Adrenal gland (tissue), 19 donors: ENCODE measurements at places on chromosomes 16 and 17.
A peak's percentile ranks its signal among the peaks of the same experiment; 100 is the strongest.

DNA sequence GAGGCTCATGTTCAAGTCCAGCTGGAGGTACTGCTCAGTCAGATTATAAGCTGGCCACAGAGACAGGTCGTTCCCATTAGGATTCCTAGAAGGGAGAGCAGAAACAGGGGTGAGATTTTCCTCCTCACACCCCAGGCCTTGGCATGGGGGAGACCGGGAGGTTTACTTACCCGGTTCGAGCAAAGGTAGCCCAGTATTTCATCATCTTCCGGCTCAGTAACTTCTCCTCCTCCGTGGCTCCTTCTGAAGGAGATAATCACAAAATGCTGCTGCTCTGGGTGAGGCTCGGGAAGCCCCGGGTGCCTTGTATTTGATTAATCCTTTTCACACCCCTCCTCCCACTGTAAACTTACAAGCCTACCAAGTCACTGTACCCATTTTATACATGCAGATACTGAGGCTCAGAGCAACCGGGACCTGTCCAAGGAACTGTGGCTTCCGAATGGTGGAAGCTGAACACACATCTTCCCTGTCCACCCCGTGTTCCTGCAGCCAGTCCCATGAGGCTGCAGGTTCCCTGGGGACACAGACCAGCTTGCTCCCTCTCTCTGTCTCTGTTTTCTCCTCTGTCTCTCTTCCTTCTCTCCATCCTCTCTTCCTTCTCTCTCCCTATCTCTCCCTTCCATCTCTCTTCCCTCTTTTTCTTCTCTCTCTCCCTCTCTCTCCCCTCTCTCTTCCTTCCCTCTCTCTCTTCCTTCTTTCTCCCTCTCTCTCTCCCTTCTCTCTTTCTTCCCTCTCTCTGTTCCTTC lies 13.9 kb upstream of the CES1 start:
- no peak for DNase-seq

DNA sequence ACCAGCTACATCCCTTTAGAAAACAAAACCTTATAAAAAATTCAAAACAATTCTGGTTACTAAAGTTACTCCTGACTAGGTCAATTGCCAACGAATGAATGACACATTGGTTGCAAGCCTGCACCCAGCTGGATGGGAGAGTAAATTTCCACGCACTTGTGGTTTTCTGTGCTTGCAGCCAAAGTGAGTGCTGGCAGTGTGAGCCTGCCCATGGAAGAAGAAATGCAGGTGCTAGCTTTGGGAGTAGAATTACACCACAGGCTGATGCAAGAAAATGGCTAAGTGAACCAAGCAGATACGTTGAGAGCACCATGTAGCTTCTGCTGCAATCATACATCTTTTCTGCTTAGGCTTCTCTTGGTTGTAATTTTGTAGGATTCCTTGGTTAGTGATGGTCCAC lies 74.6 kb downstream of the SYCE1L start:
- no peak for DNase-seq

- no peak for DNase-seq
These were observed 79.6 kb downstream of the BRIP1 start for GRCh38 chr17:61783556-61784304.

GRCh38 chr16:77307426-77308162 lies 108.4 kb downstream of the SYCE1L start:
- no peak for DNase-seq

GRCh38 chr16:70685938-70686375 lies at the start of gene MTSS2:
MTSS2 (minus strand) TSS chr16:70686053; CDS start chr16:70685791, 262 bp downstream.
- peak; percentile 90 for DNase-seq

DNA sequence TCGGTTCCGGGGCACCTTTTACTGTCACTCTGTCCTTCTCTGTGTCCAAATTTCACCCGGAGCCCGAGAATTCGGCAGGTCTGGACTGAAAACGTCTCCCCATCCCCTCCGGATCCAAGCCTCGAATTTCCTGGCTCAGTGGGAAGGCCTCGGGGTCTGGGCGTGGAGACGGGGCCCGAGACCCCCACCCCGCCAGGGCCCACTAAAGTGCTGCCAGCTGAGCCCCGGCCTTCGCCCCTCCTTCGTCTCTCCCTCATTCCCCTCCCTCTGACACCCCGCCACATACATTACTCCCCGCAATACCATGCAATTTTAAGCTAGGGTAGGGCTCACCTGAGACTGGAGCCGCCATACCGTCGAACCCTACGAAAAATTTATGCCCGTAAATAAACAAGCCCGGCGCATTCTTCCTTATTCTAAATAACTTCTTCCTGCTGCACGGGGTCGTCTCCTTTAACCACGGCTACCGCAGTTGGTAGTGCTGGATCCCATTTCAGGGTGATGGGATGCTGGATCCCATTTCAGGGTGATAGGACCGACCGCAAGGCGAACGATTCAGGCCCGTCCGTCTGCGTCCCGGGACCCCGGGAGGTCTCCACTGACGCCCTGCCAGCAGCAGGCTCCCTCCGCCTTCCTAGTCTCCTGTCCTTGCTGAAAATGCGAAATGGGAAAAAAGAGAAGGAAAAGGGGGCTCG lies 4.4 kb upstream of the OR1F1 start:
- no peak for DNase-seq

- no peak for DNase-seq
These were observed 142.3 kb downstream of the ABCC12 start for GRCh38 chr16:48013491-48013901.

GRCh38 chr17:45341533-45342158 lies 24.8 kb upstream of the MAP3K14 start:
- DNase-seq, result peak; percentile 78

- no peak for DNase-seq
These were observed 61.9 kb upstream of the FOXF1 start for GRCh38 chr16:86448306-86448890.

DNA sequence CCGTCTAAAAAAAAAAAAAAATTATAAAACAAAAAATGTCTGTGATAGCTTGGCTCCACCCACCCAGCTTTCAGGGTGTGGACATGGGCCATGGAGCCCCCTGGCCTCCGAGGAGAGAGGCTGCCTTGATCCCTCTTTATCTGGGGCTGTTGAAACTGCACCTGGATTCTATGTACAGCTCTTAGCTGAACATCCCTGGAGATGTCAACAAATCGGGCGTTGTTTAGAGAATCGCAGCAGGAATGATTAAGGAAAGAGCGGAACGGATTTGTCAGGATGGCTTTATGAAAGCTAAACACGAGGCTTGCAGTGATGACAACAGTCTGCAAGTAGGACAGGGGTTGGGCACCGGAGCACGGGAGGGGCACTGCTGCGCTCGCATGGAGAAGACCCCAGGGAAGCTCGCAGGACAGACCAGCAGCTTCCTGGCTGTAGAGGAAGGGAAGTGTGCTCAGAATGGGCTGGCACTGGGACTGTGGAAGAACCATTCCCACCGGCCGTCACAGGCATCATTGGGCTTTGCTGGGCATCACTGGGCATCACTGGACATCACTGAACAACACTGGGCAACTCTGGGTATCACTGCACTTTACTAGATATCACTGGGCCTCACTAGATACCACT lies 195.8 kb upstream of the FOXF1 start:
- no peak for DNase-seq

DNA sequence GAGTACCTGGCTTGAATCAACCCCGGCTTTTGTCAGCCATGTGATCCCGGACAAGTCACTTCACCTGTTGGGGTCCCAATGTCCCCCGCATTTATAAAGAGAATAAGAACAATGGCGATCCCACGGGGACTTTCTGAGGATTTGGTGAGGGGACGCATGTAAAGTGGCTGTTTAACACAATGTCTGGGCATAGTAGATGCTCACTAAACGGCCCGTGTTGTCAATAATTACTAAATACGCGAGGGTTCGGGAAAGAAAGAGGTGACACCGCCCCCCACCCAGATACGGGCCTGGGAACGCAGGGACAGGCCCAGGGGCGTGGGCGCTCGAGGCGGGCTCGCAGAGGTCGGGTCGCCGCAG lies 1.8 kb downstream of the SYNGR3 start:
- DNase-seq, result no peak

DNA sequence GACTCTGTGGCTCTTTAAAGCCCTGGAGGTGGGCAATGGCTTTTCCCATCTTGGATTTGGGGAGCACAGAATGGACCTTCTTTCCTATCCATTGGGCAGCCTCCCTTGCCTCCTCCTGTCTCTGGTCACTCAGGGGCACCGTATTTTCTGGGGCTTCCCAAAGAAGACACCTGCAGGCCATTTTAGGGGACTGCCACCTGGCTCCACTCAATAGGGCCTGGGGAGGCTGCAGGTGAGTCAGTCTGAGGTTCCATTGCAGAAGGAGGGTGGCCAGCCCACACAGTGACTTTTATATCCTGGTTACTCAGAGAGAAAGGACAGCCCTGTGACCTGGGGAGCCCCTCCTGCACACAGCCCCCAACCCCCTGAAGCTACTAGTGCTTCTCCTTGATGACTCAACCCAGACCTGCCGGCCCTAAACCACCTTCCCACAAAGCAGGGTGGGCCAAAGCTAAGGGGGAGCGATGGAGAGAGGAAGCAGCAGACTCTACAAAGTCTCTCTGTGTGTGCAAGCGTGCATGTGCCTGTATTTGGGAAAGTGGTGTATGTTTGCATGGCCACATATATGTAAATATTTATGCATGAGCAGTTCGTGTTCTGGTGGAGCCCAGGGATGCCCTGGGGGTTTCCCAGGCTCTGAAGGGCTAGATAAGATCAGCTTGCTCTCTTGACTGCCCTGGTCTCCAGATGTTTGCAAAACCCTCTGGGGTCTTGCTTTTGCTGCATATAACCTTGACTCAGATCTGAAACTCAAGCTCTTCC lies 5.0 kb downstream of the CX3CL1 start:
- DNase-seq, result no peak
